Vagina (tissue), 2 donors: ENCODE measurements at places on chromosomes 13 and 19.
A peak's percentile ranks its signal among the peaks of the same experiment; 100 is the strongest.

- H3K27me3 ChIP-seq = no peaks in the 10 kb centered on the region
- H3K36me3 ChIP-seq = no peaks in the 10 kb centered on the region
- DNase-seq = no peak
- H3K4me3 ChIP-seq = no peak overlapping the region
These were observed 13.5 kb upstream of the URAD start for GRCh38 chr13:28001837-28002473.

- H3K4me3 ChIP-seq = no peak overlapping the region
- H3K4me1 ChIP-seq = no peaks in the 10 kb centered on the region
- H3K36me3 ChIP-seq = no peaks in the 10 kb centered on the region
- H3K27me3 ChIP-seq = no peaks in the 10 kb centered on the region
- no peak overlapping the region for H3K27ac ChIP-seq
These were observed 491.0 kb downstream of the SLITRK5 start for GRCh38 chr13:88162076-88162702.

DNA sequence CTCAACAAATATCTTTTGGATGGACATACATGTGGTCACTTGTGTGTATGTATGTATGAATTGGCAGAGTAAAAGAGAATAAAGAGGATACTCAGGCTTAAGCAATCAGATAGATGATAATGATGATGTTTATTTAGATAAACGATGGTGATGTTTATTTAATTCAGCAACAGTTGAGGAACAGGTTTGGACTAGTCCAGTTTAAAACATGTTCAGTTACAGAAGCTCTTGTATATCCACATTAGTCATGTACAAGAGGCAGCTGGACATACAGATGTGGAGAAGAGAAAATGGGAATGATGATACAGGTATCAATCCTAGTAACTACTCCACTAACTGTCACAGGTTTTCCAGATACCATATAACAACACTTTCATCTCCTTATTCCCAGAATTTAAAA lies 232.1 kb downstream of the DIAPH3 start:
- H3K27ac ChIP-seq = no peak overlapping the region
- no peak overlapping the region for H3K4me3 ChIP-seq
- H3K4me1 ChIP-seq = no peaks in the 10 kb centered on the region
- DNase-seq = no peak
- no peaks in the 10 kb centered on the region for H3K36me3 ChIP-seq

DNA sequence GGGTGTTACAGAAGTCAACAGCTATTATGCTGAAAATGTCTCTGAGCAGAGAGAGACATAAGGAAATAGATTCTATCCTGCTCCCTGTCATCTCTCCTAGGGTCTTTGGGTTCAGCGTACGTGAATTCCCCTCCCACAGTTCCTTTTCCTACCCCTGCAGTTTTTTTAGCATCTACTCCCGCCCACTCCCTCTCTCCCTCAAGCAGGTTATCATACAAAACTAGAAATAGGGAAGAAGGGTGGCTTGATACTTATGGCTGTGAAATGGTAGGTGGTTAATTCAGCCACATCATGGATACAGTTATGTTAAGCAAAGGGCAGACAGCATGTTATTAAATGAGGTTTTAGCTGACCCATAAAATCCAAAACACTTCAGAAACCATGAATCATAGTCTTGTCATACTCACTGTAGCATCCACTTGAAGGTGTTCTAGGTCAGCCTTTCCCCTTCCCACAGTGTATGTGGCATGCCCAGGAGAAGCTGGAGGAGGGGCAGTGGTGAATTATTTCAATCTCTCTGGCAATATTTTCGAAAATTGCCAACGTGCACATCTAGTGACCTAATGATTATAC lies 236.8 kb upstream of the SERP2 start:
- no peaks in the 10 kb centered on the region for H3K27me3 ChIP-seq
- H3K4me1 ChIP-seq = peaks cover 5% of the 10 kb centered on the region
- no peak for DNase-seq
- H3K4me3 ChIP-seq = no peak overlapping the region

GRCh38 chr13:113445791-113446487 lies 7.3 kb downstream of the ADPRHL1 start:
- H3K36me3 ChIP-seq = no peaks in the 10 kb centered on the region
- no peak overlapping the region for H3K4me3 ChIP-seq
- H3K27ac ChIP-seq = no peak overlapping the region
- H3K27me3 ChIP-seq = no peaks in the 10 kb centered on the region
- DNase-seq = no peak

DNA sequence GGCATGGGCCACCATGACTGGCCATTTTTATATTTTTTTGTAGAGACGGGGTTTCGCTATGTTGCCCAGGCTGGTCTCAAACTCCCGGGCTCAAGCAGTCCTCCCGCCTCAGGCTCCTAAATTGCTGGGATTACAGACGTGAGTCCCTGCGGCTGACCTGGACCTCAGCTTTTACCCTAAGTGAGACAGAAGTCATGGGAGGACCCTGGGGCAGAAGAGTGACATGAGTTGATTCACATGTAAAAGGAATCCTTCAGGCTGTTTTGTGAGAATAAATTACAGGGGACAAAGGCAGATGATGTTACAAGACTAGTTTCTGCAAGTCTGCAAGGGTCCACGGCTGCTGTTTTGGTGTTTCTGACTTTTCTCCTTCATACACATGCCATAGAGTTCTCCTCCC lies 2.6 kb upstream of the BCAM start:
- H3K4me3 ChIP-seq = no peak overlapping the region
- H3K4me1 ChIP-seq = peaks cover 39% of the 10 kb centered on the region
- H3K27ac ChIP-seq = no peak overlapping the region
- no peak for DNase-seq
- no peaks in the 10 kb centered on the region for H3K27me3 ChIP-seq

GRCh38 chr19:3733549-3734309 lies 25.5 kb downstream of the TJP3 start:
- no peak for DNase-seq
- H3K27me3 ChIP-seq = no peaks in the 10 kb centered on the region
- H3K4me3 ChIP-seq = no peak overlapping the region
- no peaks in the 10 kb centered on the region for H3K4me1 ChIP-seq
- no peak overlapping the region for H3K27ac ChIP-seq
- no peaks in the 10 kb centered on the region for H3K36me3 ChIP-seq

- H3K4me1 ChIP-seq = no peaks in the 10 kb centered on the region
- no peak overlapping the region for H3K27ac ChIP-seq
- H3K4me3 ChIP-seq = no peak overlapping the region
- no peaks in the 10 kb centered on the region for H3K36me3 ChIP-seq
These were observed 8.5 kb upstream of the EEF1AKMT1 start for GRCh38 chr13:20782116-20782708.

GRCh38 chr19:45071969-45072790 lies 4.1 kb downstream of the ZNF296 start:
- no peaks in the 10 kb centered on the region for H3K27me3 ChIP-seq
- DNase-seq = no peak
- no peak overlapping the region for H3K27ac ChIP-seq

DNA sequence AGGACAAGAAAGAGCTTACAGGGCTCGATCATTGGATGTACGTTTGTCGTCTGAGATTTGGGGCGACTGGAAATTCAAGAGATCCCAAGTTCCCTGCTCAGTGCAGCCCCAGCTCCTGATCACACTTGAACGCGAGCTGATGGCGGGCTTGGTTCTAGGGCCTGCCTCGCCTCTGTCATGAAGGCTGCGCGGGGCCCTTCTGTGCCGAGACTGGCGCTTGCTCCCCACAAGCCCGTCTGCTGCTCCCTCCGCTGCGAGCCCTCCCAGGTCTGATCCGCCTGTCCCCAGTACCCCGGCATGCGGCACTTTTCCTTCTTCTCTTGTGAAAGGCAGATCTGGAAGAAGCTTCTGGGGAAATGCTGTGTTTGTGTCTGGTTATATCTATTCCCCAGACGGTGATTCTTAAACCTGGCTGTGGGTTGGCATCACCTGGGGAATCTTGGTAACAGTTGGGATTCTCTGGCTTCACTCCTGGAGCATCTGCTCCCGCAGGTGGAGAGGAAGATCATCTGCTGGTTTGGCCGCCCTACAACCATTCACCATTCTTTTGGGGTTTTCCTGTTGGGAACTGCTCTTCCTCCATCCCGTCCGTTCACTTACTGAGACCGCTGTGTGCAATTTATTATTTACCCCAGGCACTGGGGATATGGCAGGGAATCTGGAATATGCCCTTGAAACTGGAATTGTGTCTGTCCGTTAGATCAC lies 43.6 kb downstream of the SIPA1L3 start:
- no peaks in the 10 kb centered on the region for H3K27me3 ChIP-seq
- DNase-seq = no peak
- no peaks in the 10 kb centered on the region for H3K4me1 ChIP-seq
- H3K27ac ChIP-seq = no peak overlapping the region

- no peak for DNase-seq
- H3K4me1 ChIP-seq = peaks cover 28% of the 10 kb centered on the region
- H3K4me3 ChIP-seq = peak overlapping the region; percentile 37
- H3K27me3 ChIP-seq = no peaks in the 10 kb centered on the region
- no peak overlapping the region for H3K27ac ChIP-seq
These were observed 1.7 kb downstream of the SHANK1 start for GRCh38 chr19:50717891-50718254.

GRCh38 chr13:98484289-98485219 lies 92.4 kb downstream of the STK24 start:
- H3K4me3 ChIP-seq = peak overlapping the region; percentile 16
- H3K27ac ChIP-seq = peak overlapping the region; percentile 91
- no peaks in the 10 kb centered on the region for H3K27me3 ChIP-seq
- H3K36me3 ChIP-seq = no peaks in the 10 kb centered on the region
- peaks cover 99% of the 10 kb centered on the region for H3K4me1 ChIP-seq

DNA sequence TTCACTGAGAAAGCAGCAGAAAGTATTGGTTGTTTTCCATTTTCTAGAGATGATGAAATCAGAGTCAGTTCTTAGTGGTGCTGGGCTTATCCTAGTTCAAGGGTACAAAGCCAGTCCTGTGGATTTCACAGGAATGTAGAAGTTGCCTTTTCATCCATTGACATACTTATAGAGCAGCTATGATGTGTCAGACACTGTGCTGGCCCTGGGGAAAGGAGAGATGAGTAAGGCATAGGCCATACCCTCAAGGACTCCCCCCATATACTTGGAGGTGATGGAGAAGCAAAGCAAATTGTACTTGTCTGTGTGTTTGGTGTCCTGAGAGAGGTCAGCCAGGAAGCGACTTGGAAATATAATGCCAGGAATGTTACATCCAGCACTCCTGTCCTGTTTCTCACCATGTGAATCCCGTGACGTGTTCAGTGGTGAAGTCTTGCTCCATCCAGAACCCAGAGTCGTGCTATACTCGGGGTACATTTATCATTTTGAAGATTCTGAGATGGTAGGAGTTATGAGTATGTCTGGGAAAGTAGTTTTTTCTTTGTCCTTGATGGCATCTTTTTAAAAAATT lies 22.6 kb downstream of the ERCC5 start:
- H3K4me3 ChIP-seq = no peak overlapping the region
- peaks cover 75% of the 10 kb centered on the region for H3K36me3 ChIP-seq
- DNase-seq = no peak
- H3K27me3 ChIP-seq = no peaks in the 10 kb centered on the region

GRCh38 chr13:95267662-95268342 lies 33.4 kb downstream of the ABCC4 start:
- H3K36me3 ChIP-seq = no peaks in the 10 kb centered on the region
- peak overlapping the region; percentile 56 for H3K27ac ChIP-seq
- no peak overlapping the region for H3K4me3 ChIP-seq
- H3K4me1 ChIP-seq = peaks cover 15% of the 10 kb centered on the region
- no peaks in the 10 kb centered on the region for H3K27me3 ChIP-seq

GRCh38 chr19:13155472-13156359 lies 5.5 kb downstream of the IER2 start:
- H3K27ac ChIP-seq = peak overlapping the region; percentile 98
- H3K4me1 ChIP-seq = peaks cover 20% of the 10 kb centered on the region
- peak; percentile 92 for DNase-seq
- H3K36me3 ChIP-seq = no peaks in the 10 kb centered on the region

- H3K4me1 ChIP-seq = peaks cover 50% of the 10 kb centered on the region
- DNase-seq = no peak
- no peaks in the 10 kb centered on the region for H3K27me3 ChIP-seq
- peak within 1 kb of the TSS; percentile 78 for H3K4me3 ChIP-seq
- H3K27ac ChIP-seq = peak within 1 kb of the TSS; percentile 89
These were observed at the start of gene CNOT3 for GRCh38 chr19:54137699-54138488. CNOT3 (plus strand) TSS chr19:54137762; CDS start chr19:54142979, 5,217 bp downstream.

- peaks cover 5% of the 10 kb centered on the region for H3K4me1 ChIP-seq
- no peaks in the 10 kb centered on the region for H3K36me3 ChIP-seq
- DNase-seq = no peak
- no peak overlapping the region for H3K27ac ChIP-seq
- no peak overlapping the region for H3K4me3 ChIP-seq
- H3K27me3 ChIP-seq = no peaks in the 10 kb centered on the region
These were observed 200.2 kb downstream of the FOXO1 start for GRCh38 chr13:40466272-40466671.

DNA sequence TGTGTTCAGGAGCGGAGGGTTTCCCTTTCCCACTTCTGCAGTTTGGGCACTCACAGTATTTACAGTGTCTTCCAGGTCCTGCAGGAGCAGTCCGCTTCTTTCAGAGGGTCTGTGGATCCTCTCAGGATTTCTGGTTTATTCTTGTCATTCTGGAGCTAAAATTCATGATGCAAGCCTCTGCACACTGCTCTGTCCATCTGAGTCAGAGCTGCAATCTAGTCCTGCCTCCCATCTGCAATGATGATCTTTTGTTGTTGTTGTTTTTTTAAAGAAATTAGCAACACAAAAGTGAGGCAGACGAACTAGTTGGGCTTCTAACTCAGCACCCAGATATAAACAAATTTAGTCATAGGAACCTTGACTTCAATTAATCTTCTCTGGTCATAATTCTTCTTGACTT lies 86.5 kb downstream of the DLEU7 start:
- no peak overlapping the region for H3K27ac ChIP-seq
- no peak for DNase-seq
- H3K27me3 ChIP-seq = no peaks in the 10 kb centered on the region
- no peak overlapping the region for H3K4me3 ChIP-seq

DNA sequence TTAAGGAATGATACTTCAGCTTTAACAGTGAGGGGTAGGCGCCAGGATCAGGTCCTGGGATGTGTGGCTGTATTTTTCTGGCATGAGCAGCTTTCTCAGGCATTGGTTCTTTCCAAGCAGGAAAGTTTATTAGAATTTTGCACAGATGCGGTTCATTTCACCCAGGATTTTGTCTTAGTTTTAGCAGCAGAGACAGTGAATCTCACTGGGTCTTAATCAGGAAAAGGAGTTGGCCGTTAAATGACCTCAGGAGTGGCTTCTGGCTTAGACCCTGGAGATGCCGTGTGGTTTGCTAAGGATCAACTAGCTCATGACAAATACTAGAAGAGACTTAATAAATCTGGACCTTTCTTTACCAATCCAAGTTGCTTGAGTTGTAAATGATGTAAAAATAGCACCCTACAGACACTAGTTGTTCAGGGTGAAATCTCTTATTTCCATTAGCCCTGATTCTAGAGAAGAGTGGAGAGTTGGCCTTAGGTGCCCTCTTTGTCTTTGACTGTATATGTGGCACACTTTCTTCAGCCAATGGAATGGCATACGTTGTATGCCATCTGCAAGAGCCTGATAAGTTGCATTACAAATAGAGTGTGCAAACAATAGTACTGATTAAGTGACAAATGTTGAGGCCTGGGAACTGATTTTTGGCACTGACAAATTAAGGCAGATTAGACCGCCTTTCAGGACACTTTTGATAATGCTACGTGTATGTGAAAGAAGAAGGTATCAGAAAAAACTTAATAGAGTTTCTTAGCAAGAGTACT lies 34.0 kb downstream of the LRCH1 start:
- peak overlapping the region; percentile 61 for H3K27ac ChIP-seq
- H3K36me3 ChIP-seq = no peaks in the 10 kb centered on the region
- DNase-seq = no peak
- no peak overlapping the region for H3K4me3 ChIP-seq
- H3K27me3 ChIP-seq = no peaks in the 10 kb centered on the region
- H3K4me1 ChIP-seq = peaks cover 51% of the 10 kb centered on the region
